ENCODE measurements at places on chromosomes 2 and 18.

GRCh38 chr2:188318161-188318749, 26.6 kb downstream of the GULP1 start:
- no peak for DNase-seq

DNA sequence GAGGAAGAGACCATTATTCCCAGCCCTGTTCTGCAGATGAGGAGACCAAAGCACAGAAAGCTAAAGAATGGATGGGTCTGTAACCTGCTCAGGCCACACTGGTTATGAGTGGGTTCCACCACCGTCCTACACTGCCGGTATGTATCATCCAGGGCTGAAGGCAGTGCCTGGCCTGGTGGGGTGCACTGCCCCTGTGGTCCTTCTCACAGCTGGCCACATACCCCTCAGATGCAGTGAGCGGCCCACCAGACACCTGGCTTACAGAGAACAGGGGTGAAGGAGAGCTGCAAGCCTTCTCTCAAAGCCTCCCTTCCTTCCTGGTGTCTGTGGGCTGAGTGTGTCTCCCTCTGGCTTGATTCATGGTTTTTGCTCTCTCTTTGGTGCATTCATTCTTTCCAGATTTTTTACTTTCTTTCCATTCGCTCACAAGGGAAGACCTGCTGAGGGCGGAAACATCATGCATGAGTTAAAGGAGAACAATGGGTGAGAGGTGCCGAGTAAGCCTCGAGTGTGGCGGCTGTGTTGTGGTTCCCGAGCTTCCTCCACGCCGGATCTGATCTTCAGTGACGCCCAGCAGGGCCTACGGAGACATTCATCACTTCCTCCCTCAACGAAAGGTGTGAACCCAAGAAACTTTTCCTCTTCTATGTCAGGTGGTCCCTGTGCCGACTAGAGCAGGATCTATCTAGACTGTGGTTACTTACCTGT, 62.1 kb upstream of the REL start:
- peak; percentile 69 for DNase-seq

- DNase-seq, result no peak
Measured at GRCh38 chr2:150153646-150154307, 333.7 kb downstream of the RND3 start.

DNA sequence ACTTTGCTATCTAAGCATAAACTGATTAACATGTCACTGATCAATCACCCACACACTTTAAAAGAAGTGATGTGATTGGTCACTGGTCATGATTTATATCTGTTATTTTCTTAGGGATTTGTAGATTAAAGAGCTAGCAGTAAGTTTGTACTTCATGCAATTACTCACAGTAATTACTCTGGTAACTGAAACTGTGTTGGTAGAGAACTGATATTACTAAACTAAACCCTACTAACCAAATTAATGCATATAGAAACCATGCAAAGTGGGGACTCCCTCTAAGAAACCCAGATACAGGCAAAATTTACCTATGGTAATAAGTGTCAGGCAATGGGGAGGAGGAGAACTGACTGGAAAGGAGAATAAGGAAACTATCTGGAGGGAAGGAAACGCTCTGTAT, 44.8 kb upstream of the C2orf15 start:
- DNase-seq, result no peak

DNA sequence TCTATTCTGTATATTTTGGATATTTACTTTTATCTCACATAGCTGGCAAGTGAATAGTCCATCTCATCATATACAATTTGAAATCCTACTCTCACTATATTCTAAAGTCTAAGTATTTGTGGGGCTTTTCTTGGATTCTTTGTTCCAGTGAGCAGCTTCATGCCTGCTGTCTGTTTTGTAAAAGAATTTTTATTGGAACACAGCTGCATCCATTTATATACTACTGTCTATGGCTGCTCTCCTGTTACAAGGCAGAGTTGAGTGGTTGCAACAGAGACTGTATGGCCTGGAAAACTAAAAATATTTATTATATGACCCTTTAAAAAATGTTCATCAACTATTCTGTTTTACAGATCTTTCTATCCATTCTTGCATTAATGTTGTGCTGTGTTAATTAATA, 193.3 kb upstream of the KLHL14 start:
- DNase-seq, result no peak

- DNase-seq, result peak; percentile 62
Measured at GRCh38 chr2:208254118-208254870, 577 bp downstream of the IDH1 start.

DNA sequence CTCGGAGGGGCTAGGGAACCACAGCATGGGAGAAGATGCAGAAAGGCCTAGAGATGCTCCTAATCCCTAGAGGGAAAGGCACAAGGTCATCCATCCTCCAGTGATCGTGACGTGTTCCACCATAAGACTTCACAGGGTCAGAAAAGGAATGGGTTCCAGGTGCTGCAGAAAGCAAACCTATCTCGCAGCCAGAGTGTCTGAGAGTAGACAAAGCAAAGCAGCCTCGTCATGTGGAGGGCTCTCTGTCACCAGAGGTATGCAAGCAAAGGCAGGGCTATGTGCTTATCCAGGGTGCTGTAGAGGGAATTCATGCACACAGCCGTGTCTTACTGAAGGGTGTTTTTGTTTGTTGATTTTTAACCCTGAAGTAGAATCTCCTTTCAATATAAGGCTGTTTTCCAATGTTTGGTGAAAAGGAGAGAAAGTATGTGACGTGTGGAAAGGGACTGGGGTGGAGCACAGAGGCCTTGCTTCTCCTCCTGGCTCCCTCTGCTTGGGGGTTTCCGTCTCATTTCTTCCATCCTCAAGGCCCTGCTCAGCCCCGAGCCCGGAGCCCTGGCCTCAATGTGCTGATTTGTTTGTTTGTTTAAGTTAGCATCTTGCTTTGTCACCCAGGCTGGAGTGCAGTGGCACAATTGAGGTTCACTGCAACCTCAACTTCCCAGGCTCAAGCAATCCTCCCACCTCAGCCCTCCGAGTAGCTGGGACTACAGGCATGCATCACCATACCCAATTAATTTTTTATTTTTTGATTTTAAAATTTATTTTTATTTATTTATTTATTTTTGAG, 3.0 kb downstream of the GPR55 start:
- no peak for DNase-seq

Data from stimulated activated CD8-positive, alpha-beta memory T cell treated with anti-CD3 and anti-CD28 coated beads, Interleukin-7, amount 100 ng/mL, for 1 hour (primary cell).